ENCODE measurements at places on chromosomes 2 and 18.

DNA sequence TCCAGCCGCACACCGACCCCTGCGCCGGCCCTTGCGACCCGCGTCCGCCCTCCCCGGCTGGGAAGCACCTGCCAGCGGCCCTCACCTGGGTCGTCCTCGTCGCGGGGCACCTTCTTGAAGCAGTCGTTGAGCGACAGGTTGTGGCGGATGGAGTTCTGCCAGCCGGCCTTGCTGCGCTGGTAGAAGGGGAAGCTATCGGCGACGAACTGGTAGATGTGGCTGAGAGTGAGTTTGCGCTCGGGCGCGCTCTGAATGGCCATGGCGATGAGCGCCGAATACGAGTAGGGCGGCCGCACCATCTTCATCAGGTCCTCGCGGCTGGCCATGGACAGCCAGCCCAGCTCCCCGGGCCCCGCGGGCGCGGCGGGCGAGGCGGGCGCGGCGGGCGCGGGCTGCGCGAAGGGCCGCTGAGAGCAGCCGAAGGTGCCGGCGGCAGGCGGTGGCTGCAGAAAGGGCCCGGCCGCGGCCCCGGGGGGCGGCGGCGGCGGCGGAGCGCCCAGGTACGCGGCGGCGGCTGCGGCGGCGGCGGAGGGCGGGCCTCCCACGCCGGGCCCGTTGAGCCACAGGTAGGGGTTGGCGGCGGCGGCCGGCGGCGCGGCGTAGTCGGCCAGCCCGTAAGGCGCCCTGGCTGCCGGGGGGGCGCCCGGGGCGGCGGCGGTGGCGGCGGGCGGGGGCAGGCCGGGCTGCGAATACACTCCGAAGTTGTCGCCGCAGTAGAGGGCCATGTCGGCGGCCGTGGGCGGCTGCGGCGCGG lies 505 bp downstream of the FOXI3 start:
- no peak for DNase-seq

- DNase-seq: no peak
Observed at GRCh38 chr2:240731178-240731545, 39.5 kb downstream of the AQP12A start.

DNA sequence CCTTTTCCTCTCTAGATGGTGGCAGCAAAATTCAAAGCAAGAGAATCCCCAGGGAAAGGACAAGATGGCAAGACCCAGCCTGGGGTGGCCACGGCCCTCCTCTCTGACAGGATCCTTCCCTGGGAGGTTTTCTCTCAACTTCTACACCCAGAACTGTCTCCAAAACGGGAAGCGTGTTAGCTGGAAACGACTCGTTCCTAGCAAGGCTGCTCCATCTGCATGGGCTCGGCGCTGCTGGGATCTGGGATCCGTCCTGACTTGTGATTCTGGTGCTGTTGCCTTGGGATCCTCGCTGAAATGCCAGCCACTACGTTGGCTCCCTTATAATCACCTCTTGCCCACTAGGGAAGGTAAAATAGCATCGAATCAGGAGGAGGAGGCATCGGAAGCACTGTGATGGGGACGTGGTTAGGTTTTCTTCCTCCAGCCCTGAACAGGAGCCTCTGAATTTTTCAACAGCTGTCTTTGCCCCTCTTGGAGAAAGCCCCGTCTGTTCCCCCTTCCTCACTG lies 514.8 kb upstream of the MYT1L start:
- DNase-seq: no peak

DNA sequence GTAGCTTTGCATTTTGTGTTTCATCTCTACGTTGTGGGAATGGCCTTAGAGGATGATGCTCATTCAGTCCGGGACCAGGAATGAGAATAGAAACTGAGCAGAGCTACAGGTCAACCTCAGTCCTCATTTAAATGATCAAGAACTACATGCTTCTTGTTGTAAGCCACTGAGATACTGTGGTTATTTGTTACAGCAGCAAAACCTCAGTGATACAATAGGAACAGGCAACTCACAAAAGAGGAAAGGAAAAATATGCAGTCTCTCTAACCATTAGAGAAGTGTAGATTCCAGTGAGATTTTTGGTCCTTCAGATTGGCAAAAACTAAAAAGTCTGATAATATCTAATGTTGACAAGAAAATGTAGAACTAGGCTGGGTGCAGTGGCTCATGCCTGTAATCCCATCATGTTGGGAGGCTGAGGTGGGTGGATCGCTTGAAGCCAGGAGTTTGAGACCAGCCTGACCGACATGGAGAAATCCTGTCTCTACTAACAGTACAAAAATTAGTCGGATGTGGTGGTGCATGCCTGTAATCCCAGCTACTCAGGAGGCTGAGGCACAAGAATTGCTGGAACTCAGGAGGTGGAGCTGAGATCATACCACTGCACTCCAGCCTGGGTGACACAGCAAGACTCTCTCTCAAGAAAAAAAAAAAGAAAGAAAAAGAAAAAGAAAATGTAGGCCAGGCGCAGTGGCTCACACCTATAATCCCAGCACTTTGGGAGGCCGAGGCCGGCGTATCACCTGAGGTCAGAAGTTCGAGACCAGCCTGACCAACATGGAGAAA lies 13.3 kb downstream of the CHCHD5 start:
- no peak for DNase-seq

DNA sequence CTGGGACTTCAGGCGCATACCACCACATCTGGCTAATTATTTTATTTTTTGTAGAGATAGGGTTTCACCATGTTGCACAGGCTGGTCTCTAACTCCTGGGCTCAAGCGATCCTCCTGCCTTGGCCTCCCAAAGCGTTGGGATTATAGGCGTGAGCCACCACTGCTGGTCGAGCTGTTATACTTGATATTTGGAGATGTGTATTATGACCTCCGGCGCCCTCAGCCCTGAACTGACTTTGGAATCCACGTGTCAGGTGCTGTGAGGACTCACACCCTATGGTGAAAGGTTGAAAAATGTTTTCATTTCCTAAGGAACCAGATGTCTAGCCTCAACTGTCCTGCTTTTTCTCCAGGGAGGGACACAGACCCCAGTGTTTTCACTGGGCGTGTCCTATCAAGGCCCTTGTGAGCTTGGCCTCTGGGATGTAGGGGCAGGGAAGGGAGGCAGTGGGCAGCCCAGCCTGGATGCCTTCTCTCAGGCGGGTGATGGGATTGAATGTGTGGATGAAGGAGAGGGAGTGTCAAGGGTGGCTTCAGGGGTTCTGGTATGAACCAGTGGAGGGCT lies 56.4 kb upstream of the HAAO start:
- no peak for DNase-seq

DNA sequence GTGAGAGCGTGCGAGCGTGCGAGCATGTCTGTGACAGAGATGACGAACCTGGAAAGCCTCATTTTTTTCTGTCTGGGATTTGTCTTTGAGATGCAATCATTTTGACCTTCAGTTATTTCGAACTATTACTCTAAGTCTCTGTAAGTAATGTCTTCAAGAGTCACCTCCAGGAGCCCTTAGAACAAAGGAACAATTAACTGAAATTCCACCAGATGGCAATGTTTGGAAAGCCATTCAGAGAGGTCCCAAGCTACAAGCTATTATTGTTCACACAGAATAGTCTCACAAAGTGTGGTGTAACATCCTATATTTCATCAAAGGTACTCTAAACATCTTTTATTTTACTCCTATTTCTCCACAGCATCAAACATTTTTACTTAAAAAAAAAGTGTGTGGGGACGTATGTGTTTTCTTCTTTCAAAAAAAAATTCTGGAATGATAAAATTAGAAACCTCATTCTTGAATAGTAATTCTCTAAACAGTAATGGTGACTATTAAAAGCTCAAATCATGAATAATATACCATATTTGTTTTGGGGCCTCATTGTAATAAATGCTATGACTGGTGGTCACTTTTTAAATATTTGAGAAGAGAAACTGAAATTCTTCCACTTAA lies 35.1 kb upstream of the MAPRE2 start:
- peak; percentile 73 for DNase-seq

DNA sequence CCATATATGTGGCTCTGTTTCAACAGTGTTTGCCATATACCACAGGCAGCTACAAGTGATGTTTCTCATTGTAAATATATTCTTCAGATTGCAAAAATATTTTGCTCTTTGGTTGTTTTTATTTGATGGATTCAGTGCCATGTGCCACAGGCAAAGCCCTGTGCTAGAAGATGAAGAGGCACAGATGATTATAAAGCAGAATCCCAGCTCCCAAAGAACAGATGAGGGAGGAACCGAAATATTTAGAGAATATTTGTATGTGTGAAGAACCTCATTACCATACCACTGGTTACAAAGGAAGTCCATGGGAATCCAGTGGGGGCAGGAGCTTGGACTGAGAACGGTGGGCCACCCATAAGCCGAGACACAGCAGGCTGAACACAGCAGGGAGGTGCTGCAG lies 143.8 kb upstream of the NDUFV2 start:
- DNase-seq: no peak

GRCh38 chr2:176158855-176159662 lies 2.0 kb downstream of the HOXD3 start:
- no peak for DNase-seq

GRCh38 chr2:150465703-150466569 lies 21.5 kb downstream of the RND3 start:
- no peak for DNase-seq

DNA sequence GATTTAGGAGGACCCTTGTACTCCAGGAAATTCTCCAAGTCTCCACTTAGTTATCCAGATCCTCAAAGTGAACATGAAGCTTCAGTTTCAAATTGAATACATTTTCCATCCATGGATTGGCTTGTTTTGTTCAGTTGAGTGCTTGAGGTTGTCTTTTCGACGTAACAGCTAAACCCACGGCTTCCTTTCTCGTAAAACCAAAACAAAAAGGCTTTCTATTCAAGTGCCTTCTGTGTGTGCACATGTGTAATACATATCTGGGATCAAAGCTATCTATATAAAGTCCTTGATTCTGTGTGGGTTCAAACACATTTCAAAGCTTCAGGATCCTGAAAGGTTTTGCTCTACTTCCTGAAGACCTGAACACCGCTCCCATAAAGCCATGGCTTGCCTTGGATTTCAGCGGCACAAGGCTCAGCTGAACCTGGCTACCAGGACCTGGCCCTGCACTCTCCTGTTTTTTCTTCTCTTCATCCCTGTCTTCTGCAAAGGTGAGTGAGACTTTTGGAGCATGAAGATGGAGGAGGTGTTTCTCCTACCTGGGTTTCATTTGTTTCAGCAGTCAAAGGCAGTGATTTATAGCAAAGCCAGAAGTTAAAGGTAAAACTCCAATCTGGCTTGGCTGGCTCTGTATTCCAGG lies at the start of gene CTLA4:
Gene CTLA4, plus strand, starts transcription at position 211 of the 640 bp plus-strand sequence. Its CDS starts 172 bp downstream, at position 383.
- DNase-seq: no peak

DNA sequence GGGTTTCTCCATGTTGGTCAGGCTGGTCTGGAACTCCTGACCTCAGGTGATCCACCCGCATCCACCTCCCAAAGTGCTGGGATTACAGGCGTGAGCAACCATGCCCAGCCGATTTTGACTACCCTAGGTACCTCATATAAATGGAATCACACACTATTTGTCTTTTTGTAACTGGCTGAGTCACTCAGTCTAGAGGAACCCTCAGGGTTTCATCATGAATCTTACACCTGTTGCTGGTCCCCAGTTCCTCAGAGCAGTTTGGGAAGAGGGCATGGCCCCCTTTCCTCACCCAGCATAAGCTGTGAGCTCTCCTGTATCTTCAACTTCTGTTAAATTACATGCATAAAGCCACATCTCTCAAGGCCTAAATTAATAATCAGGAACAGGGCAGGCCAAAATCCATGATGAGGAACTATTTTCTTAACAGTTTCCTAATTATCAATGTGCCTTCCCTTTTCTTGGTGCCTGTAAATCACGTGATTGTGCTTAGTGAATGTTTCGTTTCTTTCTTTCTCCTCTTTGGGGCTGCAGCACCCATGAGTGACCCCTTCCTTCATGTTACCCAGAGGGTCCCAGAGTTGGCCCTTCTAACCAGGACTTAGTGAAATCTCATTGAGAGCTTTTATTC lies 20.9 kb downstream of the DYSF start:
- DNase-seq: peak; percentile 43

GRCh38 chr2:75311993-75312392 lies 112.7 kb upstream of the TACR1 start:
- no peak for DNase-seq

DNA sequence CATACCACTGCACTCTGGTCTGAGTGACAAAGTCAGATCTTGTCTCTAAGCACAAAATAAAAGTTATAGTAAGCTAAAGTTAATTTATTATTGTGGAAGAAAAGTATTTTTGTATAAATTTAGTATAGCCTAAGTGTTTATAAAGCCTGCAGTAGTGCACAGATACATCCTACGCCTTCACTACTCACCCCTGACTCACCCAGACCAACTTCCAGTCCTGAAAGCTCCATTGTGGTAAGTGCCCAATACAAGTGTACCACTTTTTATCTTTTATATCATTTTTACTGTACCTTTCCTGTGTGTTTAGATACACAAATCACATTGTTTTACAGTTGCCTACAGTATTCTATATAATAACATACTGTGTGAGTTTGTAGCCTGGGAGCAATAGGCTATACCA lies 57.5 kb downstream of the UBE2E3 start:
- DNase-seq: no peak

- DNase-seq: no peak
Observed at GRCh38 chr18:26961839-26962238, 96.3 kb upstream of the AQP4 start.

GRCh38 chr18:3599861-3600260 lies 149.9 kb downstream of the TGIF1 start:
- DNase-seq: no peak

- DNase-seq: no peak
Observed at GRCh38 chr2:172283476-172283875, 143.9 kb upstream of the ITGA6 start.

DNA sequence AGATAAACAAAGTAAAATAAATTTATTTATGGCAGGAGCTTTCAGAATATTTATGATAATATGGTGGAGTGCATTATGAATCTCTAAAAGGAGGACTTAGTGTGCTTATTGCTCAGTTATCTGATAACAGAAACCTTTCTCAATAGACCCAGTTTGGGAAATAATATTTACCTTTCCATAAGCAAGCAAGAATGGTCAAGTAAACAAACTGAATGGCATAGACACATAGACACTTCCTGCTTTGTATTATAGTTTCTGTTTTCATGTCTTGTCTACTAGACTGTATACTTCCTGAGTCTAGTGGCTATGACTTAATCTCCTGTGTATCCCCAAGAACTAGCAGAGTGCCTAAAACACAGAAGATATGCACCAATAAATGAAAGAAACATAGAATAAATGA lies 87.8 kb downstream of the UPP2 start:
- DNase-seq: peak; percentile 34

DNA sequence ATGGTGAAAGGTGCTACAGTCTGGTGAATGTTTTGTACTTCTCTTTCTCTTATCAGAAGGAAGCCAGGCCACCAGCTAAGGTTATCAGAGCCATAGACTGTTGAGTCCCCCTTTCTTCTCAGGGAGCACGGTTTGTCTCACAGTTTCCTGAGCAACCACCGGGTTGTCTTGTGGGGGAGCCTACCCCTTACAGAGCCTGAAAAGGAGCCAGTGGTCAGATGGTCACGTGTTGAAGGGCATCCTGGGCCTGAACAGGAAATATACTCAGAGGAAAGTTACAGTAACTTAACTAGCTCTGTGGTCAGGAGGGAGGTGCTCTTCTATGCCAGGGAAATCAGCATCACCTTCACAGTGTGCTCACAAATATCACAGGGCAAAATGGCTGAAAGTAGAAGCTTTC lies 11.6 kb downstream of the CD28 start:
- no peak for DNase-seq

GRCh38 chr2:147348931-147349555 lies 495.8 kb upstream of the ACVR2A start:
- DNase-seq: no peak
